ENCODE measurements at places on chromosomes 12 and 14.

GRCh38 chr12:39102474-39103209, 197.3 kb upstream of the CPNE8 start:
- peak; percentile 82 for DNase-seq

GRCh38 chr12:132487311-132487741, 2.6 kb upstream of the FBRSL1 start:
- no peak for DNase-seq

- DNase-seq, result no peak
Observed at GRCh38 chr14:36553656-36554260, 28.7 kb downstream of the NKX2-8 start.

- DNase-seq, result peak; percentile 14
Observed at GRCh38 chr14:49586673-49587460, 687 bp upstream of the RPS29 start.

- no peak for DNase-seq
Observed at GRCh38 chr14:92473969-92474535, 39.5 kb upstream of the RIN3 start.

DNA sequence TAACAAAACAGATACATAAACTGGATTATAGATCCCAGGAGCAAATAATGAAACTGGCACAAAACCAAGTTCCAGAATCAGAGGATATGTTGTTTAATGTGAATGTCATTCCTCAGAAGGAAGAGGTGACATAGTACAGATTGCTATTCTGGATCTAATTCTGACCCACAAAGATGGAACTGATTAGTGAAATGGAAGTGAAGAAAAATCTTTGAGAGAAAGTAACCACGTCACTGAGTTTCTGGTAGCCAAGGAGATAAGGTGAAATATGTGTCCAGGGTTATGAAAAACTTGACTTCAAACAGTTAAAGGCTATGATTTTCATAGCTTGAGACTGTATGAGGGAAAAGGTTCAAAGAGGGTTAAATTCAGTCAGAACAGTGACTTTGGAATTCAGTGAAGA, 8.3 kb downstream of the OR10AD1 start:
- DNase-seq, result no peak

GRCh38 chr14:36241183-36241582, 64.7 kb upstream of the PTCSC3 start:
- DNase-seq, result no peak

GRCh38 chr12:102990419-102990818, 32.9 kb downstream of the ASCL1 start:
- no peak for DNase-seq

DNA sequence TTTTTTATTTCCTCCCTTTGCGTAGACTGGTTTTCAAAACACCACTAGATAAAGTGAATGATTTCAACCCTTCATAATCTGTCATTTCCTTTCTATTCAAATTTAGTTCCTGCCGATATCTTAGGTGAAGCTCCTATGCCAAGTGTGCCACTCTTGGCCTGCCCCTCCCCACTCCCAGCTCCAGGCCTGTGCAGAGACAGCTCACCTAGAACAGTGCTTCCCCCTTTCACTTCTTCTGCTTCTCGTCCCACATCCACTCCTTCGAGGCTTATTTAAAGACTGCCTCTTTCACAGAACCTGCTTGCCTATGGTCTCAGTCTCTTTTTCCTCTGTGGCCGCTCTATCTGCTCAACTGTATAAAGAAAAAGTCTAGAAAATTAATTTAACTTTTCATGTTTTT, 473.8 kb downstream of the RAD51B start:
- DNase-seq, result no peak

GRCh38 chr14:104681689-104682074, 7.7 kb upstream of the INF2 start:
- no peak for DNase-seq

GRCh38 chr12:7130701-7131501, 730 bp downstream of the CLSTN3 start:
- DNase-seq, result no peak

DNA sequence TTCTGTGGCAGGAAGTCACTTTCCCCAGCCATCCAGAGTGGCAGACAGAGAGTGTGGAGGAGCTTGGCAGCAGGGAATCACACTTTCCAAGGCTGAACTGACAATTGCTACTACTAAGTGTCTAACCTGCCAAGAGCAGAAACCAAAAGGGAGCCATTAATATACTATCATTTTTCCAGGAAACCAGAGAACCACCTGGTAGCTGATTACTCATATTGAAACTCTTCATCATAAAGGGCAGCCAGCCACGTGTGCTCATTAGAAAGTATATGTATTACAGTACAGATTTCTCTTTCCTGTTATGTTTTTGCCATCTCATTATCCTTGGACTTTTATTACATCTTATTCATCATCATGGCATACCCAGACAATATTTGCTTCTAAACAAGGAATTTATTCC, 374.9 kb downstream of the GXYLT1 start:
- DNase-seq, result no peak

GRCh38 chr14:34126586-34126985, 175.7 kb upstream of the EGLN3 start:
- DNase-seq, result no peak

- DNase-seq, result no peak
Observed at GRCh38 chr14:31297112-31297511, 89.5 kb upstream of the HECTD1 start.

DNA sequence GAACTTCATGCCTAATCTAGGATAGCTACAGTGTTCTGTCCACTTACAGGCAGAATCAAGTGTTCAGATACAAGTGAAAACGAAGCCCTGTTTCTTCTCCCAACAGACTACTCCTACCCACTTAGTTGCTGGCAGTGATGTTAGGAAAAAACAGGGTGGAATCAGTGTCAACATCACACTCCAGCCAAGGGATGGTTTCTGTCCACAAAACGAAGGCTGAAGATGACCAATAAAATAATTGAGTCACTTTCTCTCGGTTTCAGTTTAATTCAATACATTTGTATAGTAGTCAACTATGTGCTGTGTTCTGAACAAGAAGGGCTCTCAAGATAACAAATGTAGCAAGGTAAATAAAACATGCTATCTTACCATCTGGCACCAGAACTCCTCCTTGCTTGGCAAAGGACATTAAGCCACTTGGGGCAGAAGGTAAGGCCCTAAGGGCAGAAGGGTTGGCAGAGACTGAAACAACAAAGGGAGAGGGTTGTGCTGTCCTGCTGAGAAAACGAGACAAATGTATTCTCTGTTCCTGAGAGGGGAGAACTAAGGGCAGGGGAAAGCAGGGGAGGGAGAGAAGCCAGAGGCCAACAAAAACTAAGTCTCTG, 393.6 kb downstream of the DPF3 start:
- no peak for DNase-seq

DNA sequence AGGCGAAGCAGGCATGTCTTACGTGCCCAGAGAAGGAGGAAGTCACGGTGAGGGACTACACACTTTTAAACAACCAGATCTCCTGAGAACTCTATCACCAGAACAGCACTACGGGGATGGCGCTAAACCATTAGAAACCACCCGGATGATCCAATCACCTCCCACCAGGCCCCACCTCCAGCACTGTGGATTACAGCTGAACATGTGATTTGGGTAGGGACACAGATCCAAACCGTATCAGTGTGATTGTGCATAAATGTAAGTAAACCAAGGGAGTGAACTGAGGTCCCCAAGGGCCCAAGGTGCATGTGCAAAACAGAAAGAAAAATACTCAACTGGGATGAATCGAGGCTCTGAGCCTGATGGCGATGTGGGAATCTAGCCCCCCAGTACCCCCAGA, 134.2 kb downstream of the DICER1 start:
- DNase-seq, result no peak

DNA sequence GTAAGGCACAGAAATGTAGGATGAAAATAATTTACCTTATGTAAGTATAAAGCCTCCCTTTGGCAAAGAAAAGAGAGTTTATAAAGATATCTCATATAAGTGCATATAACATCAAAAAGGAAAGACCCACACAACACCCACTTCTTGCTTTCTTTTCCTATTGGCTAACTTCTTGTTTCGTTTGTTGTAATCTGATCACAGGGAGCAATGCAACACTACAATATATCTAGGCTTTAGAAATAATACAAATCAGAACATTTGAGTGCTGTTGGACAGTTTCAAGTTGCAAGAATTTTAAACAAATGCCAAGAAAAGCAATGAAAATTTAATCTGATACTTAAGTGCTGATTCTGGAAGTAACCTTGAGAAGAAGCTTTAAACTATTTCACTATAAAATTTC, 1.3 kb downstream of the FGD6 start:
- no peak for DNase-seq

- no peak for DNase-seq
Observed at GRCh38 chr14:44379292-44379977, 127.6 kb downstream of the FSCB start.

DNA sequence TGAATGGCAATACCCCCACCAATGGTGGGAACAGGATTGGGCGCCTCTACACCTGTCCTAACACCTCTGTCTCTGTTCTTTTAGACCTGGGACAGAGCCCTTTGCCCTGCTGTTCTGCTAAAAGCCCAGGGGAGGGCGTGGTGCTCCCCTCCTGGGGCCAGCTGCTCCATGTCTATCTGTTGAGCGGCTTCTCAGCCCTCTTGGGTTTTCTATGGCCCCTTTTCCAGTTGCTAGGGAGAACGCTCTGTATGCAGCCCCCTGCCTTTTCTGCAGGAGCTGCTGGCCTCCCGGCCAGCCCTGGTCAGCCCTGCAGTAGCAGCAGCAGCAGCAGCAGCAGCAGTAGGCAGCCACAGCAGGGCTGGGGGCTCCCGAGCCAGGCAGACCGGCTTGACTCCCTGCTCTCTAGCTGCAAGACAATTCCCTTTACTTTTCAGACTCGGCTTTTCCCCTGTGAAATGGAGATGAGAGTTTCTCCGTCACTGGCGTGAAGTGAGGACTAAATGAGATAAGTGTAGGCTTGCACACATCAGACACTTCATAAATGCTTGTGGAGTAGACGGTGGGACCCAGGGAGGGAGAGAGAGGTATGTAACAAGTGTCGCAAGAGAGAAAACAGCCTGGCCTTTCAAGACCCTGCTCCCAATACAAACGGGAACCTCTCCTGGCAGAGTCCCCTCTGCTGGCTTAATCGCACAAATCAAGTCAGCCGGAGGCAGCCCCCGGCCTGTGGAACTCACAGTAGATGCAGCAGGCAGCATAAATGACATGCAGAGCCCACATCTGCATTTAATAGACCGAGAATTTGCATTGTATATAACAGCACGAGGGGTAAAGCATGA, 1.0 kb downstream of the RTL1 start:
- DNase-seq, result no peak

GRCh38 chr14:62251237-62251636, 489.0 kb downstream of the SNAPC1 start:
- no peak for DNase-seq

DNA sequence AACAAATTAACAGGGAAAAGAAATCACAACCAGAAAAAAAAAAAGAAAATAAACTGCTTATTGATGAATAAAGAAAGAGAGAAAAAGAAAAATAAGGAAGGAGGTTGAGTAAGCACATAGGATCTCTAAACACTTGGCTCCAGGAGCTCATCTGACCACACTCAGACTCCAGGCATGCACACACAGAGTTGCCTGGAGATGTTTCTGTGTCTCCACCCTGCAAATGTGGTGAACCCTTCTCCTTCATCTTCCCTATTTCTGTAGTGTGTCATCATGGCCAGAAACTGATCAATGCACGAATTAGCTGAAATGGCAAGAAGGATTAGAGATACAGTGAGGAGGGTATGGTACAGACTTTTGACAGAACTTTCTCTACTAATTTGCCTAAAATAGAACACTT, 20.2 kb downstream of the OR4N2 start:
- DNase-seq, result no peak

- no peak for DNase-seq
Observed at GRCh38 chr12:41496009-41496408, 307.9 kb downstream of the PDZRN4 start.

DNA sequence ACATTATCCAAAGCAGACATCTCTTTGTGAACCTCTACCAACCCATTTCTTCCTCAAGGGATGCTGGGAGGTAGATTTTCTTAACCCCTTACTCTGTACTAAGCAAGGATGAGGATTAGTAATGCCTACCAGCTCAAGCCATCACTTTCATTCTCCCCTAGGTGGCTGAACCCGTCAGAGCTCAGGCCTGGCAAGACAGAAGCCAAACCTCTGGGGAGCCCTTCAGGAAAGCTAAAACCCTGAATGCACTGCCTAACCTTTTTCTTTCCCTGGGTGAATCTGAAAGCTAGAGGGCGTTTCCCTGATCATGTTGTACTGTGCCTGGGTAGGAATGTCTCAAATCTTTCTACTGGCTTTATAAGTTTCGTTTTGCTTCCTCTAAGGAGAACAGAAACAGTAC, 617.3 kb downstream of the RPL10L start:
- DNase-seq, result no peak

DNA sequence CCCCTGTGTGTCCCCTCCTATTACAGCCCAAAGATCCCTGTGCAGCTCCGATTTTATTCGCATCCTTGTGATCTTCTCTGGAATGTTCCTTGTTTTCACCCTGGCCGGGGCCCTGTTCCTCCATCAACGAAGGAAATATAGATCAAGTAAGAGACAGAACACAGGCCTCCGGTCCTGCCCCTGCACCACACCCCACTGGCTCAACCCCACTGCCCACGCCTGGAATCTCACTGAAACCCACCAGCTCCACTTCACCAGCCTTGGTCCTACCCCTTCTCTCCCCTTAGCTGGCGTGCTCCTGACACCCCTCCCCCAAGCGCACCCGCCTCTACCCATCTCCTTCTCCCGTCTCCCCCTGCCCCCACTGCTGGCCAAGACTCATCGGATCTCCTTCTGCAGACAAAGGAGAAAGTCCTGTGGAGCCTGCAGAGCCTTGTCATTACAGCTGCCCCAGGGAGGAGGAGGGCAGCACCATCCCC, 934 bp upstream of the TAPBPL start:
- DNase-seq, result no peak

GRCh38 chr12:79828924-79829323, 106.0 kb downstream of the PPP1R12A start:
- DNase-seq, result no peak

- DNase-seq, result no peak
Observed at GRCh38 chr12:43730283-43730682, 28.3 kb downstream of the PUS7L start.

DNA sequence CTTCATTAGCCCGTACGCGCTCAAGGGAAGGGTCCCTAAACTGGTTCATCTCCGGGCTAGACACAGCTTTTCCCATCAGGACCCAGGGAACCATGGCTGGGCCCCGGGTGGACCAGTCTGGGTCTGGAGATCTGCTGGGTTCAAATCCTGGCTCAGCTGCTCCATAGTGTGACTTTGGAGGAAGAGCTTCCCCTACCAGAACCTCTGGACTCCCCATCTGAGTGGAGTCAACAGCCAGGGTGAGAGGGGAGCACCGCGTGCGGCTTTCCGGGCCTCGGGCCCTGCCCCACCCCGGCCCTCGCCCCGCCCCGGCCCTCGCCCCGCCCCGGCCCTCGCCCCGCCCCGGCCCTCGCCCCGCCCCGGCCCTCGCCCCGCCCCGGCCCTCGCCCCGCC, 41.2 kb downstream of the BEGAIN start:
- DNase-seq, result no peak

GRCh38 chr12:29831173-29831572, 47.4 kb upstream of the TMTC1 start:
- DNase-seq, result no peak

- no peak for DNase-seq
Observed at GRCh38 chr12:15020156-15020555, 47.3 kb downstream of the PDE6H start.
